ENCODE measurements at places on chromosomes 7 and 10.

- no peak for DNase-seq
These were observed 39.3 kb downstream of the CYP26A1 start for GRCh38 chr10:93113042-93113441.

GRCh38 chr10:26574783-26575182 lies 122.7 kb upstream of the PDSS1 start:
- DNase-seq, result no peak

GRCh38 chr10:79937701-79938151 lies 11.2 kb downstream of the SFTPD start:
- no peak for DNase-seq

DNA sequence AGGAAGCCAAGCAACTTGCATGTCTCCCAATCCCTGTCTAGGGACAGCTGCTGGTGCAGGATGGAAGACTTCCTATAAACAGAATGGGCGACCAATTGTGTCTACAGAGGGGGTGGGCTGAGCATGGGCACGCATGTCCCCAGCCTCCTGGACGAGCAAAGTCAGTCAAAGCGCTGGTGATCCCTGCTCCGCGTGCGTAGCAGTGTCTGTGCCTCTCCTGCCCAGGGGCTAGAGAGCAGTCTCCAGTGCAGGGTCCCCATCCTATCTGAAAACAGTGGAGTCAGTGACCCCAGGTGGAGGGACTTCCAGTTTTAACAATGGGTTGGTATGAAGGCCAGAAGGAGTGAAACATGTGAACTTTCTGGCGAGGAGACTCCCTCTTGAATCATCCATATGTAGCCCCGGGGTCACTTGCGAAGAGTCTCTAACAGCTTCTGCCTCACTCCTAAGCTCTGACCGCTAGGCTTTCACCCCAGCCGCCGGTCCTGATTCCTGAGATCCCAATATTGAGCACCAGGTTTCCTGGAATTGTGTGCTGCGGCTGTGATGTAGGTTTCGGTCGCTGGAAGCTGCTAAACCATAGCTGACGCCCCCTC lies 714 bp upstream of the CASP2 start:
- no peak for DNase-seq

DNA sequence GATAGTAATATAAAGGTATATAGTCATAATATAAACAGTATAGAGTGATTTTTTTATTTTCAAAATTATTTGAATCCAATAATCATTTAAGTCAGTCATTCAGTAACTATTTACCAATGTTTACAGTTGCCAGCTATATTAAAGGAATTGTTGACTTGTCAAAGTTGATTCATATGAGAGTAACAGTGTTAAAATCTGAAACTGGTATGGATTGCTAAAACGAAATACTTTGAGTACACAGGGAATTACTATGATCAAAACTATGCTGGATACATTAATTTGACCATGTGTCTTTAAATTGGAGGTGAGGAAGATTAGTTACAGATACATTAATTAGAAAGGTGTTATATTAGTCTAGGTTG lies 282.6 kb downstream of the ADK start:
- no peak for DNase-seq

GRCh38 chr10:8596929-8597472 lies 542.5 kb downstream of the GATA3 start:
- no peak for DNase-seq

Measured in NCI-H774 (cell line).